ENCODE measurements at places on chromosomes 11 and 22.

DNA sequence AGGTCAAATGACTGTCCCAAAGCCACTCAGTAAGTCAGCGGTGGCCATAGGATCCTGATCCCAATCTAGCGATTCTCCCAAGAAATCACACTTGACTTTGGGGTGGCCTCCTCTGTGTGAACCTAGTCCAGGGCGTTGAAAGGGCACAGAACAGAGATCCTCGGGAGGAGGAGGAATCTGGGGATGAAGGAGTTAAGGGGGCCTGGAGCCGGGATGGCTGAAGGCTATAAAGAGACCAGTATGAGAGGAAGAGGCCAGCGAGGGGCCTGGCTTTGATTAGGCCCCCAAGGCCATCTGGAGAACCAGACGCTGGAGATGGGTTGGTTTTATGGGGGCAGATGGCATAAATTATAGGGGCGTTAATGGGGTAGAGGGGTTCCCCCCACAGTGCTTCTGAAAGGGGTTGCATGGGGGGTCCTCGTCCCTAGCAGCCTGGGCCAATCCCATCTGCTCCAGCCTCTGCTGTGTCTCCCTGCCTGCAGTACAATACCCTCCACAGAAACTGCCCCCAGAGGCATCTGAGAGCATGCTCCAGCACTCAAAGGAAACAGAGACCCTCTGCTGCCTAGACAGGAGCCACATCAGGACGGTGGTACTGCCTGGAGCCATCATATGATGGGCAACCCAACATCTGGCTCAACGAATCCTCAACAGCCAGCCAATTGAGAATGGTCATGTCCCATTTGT lies 35.2 kb upstream of the TRIM29 start:
- DNase-seq: no peak

GRCh38 chr11:3632070-3632660 lies 9.6 kb downstream of the ART5 start:
- DNase-seq: no peak

GRCh38 chr11:119791047-119791446 lies 62.0 kb upstream of the NECTIN1 start:
- no peak for DNase-seq

DNA sequence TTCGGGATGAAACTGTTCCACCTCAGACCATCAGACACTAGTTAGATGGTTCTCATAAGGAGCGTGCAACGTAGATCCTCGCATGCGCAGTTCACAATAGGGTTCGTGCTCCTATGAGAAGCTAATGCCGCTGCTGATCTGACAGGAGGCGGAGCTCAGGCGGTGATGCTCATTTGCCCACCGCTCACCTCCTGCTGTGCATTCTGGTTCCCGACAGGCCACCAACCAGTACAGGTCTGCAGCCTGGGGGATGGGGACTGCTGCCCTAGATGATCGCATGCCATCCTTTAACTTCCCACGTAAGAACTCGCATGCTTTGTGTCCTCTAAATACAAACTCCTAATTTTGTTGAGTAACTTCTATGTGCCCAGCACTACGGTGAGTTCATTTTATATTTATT lies 62.6 kb downstream of the EFCAB6 start:
- DNase-seq: no peak

DNA sequence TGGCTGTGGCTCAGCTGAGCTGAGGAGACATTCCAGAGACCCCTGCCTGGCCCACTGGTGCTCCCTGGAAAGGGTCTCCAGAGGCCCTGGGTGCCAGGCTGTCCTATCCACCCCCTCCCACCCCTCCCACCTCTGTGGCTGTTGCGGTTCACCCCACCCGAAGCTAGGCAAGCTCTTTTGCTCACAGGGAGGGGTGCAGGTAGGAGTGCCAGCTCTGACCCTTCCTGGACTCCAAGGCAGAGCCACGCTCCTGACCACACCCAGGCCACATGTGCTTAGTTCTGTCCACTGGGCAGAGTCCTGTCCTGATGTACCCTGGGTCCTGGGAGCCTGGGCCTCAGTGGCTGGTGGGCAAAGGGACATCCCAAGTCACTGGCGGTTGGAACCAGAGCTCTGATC lies 16.4 kb downstream of the IL17REL start:
- DNase-seq: no peak

GRCh38 chr11:57134284-57134683 lies 47.5 kb upstream of the LRRC55 start:
- DNase-seq: no peak

DNA sequence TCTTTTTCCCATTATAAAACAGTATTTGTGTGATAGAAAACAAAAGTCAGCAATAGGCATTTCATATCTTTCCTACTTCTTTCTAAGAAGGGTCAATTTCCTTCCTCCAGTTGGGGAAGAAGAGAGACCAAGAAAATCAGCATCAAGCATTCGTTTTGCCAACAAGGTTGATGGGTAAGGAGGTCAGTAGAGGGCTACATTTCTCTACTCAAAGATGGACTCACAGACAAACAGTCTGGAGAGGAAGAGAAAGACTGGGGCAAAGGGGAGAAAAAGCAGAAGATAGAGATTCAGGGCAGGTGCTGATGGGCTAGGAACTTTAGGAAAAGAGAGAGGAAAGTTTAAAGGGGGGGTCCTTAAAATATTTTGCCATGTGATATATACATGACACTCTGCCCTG lies 8.6 kb upstream of the MTNR1B start:
- no peak for DNase-seq

- DNase-seq: no peak
Measured at GRCh38 chr11:134383576-134384221, 28.3 kb downstream of the B3GAT1 start.

- no peak for DNase-seq
Measured at GRCh38 chr22:39434721-39435120, 22.1 kb upstream of the MGAT3 start.

DNA sequence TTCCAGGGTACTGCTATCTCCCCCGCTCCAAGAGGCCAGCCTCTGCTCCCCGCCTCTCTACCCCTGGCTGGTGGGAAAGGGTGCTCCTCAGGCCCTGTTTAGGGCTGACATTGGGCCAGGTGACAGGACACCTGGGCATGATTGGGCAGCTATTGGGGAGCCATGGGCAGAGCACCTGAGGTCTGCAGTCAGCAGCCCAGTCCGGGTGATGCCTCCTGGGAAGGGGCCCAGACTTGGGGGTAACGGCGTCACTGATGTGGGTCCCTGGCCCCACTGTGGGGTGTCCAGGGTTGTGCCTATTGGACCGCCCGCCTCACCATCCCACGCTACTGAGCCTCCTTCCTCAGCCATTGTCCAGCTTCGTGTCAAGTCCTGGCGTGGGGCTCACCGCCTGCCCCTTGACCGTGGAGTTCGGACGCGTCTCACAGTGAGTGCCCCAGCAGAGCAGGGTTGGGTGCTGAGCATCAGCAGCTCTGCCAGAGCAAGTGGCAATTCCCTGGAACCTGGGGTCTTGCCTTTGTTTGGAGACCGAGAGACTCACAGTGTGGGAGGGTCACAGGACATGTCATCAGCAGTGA lies 2.8 kb upstream of the GATD1 start:
- no peak for DNase-seq
